ENCODE measurements at places on chromosomes 1 and 21.

- DNase-seq: no peak
These were observed 56.5 kb upstream of the ADAR start for GRCh38 chr1:154664331-154665002.

- DNase-seq: no peak
These were observed 9.9 kb downstream of the FAM3B start for GRCh38 chr21:41326414-41327080.

DNA sequence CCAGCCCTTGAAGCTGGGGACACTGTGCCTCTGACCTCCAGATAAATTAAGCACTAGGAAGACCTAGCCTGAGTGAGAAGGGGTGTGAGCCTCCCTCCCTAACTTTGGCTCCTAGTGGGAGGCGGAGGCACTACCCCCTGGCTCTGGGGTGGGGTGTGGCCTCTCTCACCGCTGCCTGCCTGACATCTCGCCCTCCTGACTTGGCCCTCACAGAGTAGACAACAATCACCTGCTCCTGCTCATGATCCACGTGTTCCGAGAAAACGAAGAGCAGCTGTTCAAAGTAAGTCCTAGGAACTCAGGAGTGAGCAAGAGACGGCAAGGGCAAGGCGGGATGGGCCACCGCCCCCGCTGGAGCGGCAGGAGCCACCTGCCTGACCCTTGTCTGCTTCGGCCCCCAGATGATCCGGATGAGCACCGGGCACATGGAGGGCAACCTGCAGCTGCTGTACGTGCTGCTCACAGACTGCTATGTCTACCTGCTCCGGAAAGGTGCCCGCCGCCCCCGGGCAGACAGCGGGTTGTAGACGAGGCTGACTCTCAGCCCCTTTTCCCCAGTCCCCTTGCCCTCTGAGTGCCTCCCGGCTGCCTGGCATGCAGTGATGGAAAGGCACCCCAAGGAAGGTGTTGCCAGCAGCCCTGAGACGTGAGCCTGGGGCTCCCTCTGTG lies 8.1 kb upstream of the SLC25A34 start:
- no peak for DNase-seq

- DNase-seq: no peak
These were observed 169.8 kb upstream of the B3GALT2 start for GRCh38 chr1:193356249-193356648.

GRCh38 chr1:206066479-206067171 lies 13.7 kb downstream of the RHEX start:
- no peak for DNase-seq

DNA sequence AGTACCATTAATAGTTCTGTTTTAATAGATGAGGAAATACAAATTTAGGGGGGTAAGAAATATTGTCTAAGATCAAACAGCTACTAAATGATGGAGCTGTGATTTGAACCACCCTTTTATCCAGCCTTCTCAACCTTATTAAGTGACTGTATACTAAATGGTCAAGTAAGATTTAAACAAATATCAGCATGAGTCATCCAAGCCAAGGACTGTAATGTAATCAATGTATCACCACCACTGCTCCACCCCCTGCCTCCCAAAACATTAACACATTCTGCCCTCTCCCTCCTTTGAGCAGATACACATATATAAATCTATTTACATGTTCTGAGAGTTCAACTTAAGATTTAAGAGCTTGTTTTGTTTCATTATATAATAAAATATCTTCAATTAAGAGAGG lies 58.9 kb downstream of the LRRC40 start:
- DNase-seq: no peak

- DNase-seq: no peak
These were observed 492.0 kb upstream of the USP24 start for GRCh38 chr1:55707196-55707595.

DNA sequence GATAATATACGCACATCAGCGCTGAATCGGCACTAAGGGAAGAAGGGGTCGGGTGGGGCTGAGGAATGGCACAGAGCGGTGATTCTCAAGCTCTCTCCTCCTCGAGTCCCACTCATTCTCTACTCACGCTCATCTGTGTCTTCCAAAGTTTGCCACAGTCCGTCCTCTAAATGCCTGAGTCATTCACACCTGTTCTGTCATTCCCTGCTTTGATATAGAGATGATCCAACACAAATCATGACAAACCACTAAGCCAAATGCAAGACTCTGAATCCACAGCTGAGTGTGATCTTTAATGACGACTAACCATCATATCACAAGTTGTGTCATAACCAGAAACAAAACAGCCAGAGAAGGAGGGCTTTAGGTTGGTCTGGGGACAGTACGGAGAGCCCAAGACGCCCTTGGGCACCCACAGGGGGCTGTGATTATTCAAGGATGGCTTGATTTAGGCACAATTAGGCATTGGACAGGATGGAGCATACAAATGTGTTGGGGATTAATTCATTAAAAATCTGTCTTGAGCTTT lies 501.5 kb downstream of the KIF26B start:
- no peak for DNase-seq

GRCh38 chr1:229433364-229434004 lies 410 bp downstream of the ACTA1 start:
- no peak for DNase-seq

DNA sequence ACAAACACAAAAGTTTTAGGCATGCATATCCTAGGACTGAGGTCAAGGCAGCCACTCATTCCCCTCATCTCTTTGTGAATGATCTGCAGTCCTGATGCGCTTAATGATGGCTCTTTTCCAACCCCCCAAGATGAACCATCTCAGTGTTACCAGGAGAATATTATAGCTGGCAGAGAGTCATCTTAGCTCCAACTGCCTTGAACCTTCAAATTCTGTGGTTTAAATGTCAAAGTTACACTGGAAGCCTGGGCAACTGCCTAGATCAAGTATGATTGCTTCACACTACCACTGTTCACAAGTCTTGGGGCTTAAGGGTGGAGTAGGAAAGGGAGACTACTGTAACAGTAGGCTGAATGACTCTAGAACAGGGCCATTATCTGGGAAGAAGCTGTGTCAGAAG lies 8.0 kb upstream of the MYBPHL start:
- DNase-seq: no peak

DNA sequence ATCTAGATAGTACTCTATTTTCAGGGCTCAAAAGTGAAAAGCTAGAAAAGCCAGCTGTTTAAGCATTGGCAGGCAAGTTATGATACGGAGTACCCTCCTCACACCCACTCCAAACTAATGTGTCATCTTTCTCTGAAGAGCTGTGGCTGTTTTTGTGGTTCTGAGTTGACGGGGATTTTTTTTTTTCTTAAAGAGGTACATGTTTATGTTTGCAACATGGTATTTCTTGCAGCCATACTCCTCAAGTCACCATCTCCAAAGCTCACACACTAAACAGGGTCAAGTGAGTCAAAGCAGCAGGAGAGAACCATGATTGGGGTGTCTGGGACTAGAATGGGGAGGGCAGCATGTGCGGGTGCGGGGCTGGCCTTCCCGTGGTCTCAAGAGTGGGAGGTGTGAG lies 347.2 kb downstream of the DISC1 start:
- DNase-seq: no peak

GRCh38 chr21:44695184-44695583 lies 1.8 kb upstream of the KRTAP10-12 start:
- DNase-seq: no peak

DNA sequence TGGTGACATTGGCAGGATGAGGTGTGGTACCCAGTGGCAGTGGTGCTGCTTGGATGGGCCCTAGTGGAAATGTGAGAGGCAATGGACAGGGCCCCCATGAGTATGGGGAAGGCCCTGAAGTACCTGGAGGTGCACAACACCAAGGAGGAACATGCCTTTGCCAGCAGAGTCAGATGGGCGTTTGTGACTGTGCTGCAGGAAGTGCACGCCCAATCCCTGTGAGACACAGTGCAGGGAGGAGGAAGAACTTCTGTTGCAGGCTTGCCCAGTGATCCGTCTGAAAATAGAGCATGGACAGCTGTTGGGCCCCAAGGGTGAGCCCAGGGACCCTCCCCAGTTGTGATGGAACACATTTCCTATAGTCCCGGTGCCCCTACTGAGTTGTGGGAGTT lies 42.7 kb downstream of the GJA5 start:
- DNase-seq: no peak

GRCh38 chr1:181557313-181557712 lies 74.0 kb downstream of the CACNA1E start:
- DNase-seq: no peak

- no peak for DNase-seq
These were observed 19.8 kb upstream of the HSPG2 start for GRCh38 chr1:21956720-21957552.

- no peak for DNase-seq
These were observed 9.5 kb downstream of the PLXNA2 start for GRCh38 chr1:208234721-208235120.

GRCh38 chr1:87108814-87109411 lies 194.5 kb downstream of the HS2ST1 start:
- no peak for DNase-seq

- DNase-seq: no peak
These were observed 136.1 kb downstream of the GREM2 start for GRCh38 chr1:240475832-240476231.

GRCh38 chr1:82606546-82606945 lies 805.8 kb downstream of the ADGRL2 start:
- DNase-seq: no peak

All from putamen (tissue), 1 donor.